ENCODE measurements at places on chromosomes 6 and 20.

DNA sequence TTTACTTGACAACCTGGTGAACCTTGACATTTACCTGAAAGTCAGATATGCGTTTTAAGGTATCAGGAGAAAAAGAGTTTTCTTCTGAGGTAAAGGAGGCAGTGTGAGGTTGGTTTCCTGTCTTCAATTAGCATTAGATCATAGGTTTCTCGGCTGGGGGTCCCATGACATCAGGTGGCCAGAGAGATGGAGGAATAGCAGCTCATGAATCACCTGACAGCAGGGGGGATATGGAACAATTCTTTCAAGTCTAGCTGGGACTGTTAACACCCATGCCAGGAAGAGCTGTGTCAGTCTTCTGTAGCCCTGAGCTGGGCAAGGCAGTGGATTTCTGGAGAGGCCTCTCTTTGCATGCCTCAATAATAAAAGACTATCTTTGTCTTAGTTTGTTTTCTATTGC, 108.0 kb upstream of the TMEM170B start:
- no peak for DNase-seq

GRCh38 chr6:143252961-143253360, 192.3 kb downstream of the AIG1 start:
- DNase-seq, result no peak

GRCh38 chr20:38000293-38000692, 33.0 kb downstream of the TTI1 start:
- no peak for DNase-seq

GRCh38 chr6:26217714-26218075, 130.5 kb downstream of the HFE start:
- DNase-seq, result no peak

- no peak for DNase-seq
These were observed 20.7 kb upstream of the ELOVL2 start for GRCh38 chr6:11064836-11065235.

GRCh38 chr6:24743944-24744335, 25.0 kb upstream of the C6orf62 start:
- DNase-seq, result no peak

DNA sequence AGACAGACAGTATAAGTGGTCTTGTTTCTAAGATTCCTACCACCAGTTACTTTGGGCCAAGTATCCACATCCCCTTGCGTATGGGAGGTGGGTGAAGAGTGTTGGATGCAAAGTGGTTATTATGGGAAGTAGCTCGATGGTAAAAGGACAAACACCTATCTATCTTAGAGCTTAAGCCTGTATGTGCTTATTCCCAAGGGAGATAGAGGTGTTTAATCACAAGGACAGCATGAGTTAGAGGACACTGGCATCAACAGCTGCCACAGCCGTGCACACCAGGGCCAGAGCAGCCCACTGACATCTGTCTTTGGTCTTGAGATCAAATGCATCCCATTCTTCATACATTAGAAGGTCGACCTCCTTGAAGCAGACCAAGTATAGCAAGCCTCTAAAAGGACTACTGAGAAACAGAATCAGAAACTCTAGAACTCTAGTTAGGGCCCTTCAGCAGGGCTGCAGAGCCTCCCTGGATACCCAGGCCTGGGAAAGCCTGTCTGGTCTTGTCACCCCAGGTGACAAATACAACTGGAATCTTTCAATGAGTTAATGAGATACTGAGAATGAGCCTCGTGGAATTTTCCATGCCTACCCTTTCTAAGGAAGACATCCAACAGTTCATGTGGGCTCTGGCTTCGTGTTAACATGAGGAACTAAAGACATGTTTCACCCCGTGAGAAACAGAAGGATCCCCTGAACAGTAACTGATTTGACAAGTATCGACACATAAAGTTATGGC, 28.7 kb downstream of the TXNDC5 start:
- DNase-seq, result no peak

DNA sequence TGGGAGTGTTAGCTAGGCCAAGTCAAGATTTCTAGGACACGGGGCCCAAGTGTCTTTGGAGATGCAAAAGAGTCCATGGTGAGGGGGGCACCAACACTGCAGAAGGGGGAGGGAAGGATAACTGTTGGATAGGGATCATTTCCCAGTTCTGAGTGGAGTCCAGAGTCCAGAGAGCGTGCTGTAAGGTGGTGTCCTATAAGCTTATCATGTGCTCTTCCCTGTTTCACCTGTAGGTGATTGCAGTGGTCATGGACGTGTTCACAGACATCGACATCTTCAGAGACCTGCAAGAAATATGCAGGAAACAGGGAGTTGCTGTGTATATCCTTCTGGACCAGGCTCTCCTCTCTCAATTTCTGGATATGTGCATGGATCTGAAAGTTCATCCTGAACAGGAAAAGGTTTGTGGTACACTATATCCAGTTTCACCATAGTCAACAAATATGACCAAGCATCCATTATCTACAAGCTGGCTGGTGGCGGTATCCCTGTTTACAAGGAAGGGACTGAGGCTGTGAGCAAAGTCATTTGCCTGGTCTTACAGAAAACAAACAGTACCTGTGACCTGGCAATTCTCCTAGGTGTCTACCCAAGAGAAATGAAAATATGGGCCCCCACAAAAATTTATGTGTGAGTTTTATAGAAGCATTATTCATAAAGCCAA, 15.6 kb downstream of the FAM83D start:
- DNase-seq, result no peak

DNA sequence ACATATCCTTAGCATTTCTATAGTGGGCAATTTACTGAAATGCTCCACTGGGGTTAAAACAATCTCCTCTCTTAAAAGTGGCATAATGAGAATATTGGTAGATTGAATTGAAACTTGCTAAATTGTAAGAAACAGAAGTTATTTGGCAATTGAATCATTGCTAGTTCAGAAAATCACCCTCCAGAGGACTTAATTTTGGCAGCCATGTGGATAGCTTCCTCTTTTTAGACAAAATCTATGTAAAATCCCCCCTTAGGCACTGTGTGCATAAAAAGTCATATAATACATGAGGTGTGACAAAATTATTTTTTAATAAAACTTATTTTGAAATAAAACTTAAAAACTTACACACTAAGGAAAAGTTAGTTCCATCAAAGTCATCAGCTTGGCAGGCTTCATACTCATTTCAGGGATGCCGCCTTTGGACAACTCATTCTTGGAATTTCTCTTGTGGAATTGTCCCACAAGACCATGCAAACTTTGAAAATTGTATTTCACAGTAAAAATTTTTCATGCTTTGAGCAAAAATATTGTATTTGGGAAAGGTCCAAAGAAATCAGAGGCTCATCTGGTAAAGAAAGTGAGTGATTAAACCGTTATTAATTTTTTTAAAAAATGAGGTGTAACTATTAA, 473.0 kb downstream of the BCKDHB start:
- DNase-seq, result no peak

- DNase-seq, result no peak
These were observed 401.2 kb upstream of the RNF217 start for GRCh38 chr6:124560873-124561567.

GRCh38 chr6:84687431-84687830, 77.0 kb downstream of the TBX18 start:
- no peak for DNase-seq

- peak; percentile 98 for DNase-seq
These were observed at the start of gene NHLRC1 for GRCh38 chr6:18122128-18123093. NHLRC1 (minus strand) TSS chr6:18122677; CDS start chr6:18122606, 71 bp downstream.

DNA sequence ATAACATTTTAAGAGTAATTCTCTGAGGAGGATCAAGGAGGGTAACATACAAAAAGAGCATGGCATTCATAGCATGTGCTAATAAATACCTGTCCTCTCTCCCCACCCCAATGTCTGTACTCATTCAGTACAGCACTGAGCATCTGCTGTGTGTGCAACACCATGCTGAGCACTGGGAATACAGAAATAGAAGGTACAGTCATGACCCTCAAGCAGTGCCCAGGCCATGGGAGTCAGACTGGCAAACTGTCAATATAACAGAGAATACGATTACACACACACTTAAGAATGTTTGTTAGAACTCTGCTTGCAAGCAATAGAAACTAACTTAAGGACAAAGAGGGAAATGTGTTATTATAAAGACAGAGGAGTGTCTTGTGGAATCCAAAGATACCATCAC, 24.7 kb upstream of the ZFAND3 start:
- no peak for DNase-seq

GRCh38 chr6:128519931-128520435, 416 bp downstream of the PTPRK start:
- DNase-seq, result peak; percentile 84

DNA sequence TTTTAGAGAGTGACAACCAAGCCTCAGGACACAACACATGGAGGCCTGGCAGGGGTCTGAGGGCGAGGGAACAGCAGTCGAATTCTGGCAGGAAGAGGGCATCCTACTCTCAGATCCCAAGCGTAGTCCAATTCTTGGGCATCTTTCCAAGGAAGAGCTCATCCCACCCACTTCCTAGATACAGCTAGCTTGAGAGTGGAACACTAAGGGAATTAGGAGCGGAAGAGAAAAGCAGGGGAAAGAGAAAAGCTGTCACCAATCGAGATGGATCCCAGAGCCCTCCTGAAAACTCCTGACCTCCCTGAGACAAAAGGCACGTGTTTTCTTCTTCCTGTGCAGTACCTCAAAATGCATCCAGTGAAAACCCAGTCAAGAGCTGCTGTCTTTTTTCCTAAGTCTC, 67.1 kb downstream of the GFOD1 start:
- DNase-seq, result no peak

GRCh38 chr6:139940741-139941729, 566.6 kb upstream of the CITED2 start:
- no peak for DNase-seq

DNA sequence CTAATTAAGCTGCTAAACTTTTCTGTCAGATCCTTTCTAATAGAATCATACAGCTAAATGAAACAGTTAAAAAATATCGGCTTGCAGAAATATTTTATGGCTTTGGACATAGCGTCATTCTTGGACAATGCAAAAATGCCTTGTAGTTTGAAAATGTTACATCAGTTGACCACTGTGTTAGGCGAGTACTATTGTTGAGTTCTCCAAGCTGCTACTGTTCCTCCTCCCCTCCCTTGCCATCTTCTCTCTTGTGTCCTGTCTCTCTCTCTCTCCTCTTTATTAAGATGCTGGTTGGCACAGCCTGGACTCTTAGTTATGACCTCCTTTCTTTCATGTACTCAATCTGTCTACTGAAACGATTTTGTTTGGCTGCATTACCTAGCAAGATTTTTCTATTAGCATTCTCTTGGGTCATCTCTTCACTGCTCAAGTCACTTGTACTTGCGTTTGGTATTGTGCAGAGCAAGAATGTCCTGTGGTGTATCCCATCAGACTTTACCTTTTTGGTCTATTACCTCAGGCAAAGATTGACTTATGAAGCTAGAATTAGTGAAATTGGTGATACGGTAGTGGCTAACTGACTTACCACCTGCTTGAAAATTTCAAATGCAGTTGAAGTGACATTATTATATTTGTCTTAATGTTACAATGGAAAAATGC, 127.9 kb downstream of the FARS2 start:
- no peak for DNase-seq

- no peak for DNase-seq
These were observed 21.2 kb upstream of the ELOVL5 start for GRCh38 chr6:53369876-53370515.

DNA sequence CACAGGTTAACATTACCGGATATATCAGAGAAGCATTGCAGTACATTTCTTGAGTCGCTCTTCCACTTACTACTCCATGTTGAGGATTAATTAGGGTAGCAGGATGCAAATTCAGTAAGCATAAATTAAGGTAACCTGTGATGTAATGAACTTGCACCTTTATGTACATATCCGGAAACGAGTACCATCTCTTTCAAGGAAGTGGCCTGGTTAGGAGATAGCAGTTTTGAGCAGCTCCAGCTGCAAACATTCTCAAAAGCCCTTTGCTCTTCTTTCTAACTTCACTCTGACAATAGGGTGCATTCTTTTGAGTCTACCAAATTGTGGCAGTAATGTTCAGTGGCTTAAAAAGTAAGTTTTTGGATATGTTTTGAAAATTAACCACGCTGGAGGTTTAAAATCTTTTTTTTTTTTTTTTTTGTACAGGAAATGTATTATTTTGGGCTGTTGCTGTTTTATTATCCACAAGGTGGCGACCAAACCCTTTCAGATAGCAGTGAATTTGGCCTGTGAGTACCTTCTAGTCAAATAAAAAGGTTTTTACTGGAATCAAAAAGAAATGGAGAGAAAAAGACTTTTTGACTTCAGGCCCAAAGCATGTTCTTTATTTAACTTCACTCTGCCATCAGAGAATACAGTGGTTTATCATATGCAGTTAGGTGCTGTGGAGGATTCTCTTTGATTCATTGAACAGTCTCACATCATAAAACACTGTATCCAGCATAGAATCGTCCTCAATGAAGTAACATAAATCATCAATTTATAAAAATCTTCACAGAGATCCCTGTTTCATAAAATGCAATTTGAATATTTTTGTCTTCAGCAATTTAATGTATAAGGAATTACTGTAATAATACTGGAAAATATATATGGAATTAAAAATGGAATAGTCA, 8.9 kb downstream of the FAM217B start:
- DNase-seq, result no peak

GRCh38 chr20:63509088-63509564, 10.2 kb upstream of the EEF1A2 start:
- DNase-seq, result no peak

GRCh38 chr20:36184816-36185776, 30.6 kb downstream of the EPB41L1 start:
- no peak for DNase-seq

- DNase-seq, result no peak
These were observed 13.4 kb downstream of the RIMS4 start for GRCh38 chr20:44796758-44797457.

DNA sequence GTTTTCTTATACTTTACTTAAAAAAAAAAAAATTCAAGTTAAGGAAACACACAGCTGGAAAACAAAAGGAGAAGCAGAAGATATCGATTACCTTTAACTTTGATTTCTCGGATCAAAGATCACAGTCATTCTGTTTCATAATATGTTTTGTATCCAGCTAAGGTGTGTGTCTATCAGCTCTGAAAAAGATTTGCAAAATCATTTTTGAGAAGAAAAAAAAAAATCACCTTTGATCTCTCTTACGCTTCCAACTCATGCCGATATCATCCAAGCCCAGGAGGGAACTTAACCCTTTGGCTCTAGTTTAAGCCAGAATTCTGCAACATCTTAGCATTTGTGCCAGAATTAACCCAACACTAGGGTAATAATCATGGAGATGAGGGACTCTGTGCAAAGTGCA, 144.0 kb downstream of the NFATC2 start:
- DNase-seq, result no peak

DNA sequence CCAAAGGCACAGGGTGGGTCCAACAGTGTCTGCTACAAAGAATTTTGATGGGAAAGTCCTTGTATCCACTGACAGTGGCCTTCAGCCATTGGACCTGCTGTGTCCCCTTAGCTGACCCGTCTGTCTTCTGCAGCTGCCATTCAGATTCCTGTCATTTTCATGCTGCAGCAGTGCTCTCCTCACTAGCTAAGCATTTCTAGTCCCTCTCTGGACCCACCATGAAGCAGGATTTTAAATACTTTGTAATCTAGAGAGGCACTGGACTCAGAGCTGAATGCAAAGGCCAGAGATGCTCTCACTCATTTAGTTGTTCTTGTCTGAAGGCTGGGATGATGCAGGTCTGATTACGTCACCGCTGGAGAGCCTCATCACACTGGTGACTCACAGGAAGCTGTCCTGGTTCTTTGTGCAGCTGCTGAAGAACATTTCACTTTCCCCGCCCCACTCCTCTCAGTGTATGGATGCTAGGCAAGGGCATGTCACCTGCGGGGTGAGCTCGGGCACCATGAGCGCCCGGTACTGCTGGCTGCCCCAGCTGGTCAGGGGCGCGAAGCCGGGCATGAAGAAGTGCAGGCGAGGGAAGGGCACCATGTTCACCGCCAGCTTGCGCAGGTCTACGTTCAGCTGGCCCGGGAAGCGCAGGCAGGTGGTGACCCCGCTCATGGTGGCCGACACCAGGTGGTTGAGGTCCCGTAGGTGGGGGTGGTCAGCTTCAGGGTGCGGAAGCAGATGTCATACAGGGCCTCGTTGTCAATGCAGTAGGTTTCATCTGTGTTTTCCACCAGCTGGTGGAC, 19.4 kb upstream of the TUBB2A start:
- DNase-seq, result peak; percentile 85
